Neuronal stem cell (in vitro differentiated cells): ENCODE measurements at places on chromosomes 7 and 10.

DNA sequence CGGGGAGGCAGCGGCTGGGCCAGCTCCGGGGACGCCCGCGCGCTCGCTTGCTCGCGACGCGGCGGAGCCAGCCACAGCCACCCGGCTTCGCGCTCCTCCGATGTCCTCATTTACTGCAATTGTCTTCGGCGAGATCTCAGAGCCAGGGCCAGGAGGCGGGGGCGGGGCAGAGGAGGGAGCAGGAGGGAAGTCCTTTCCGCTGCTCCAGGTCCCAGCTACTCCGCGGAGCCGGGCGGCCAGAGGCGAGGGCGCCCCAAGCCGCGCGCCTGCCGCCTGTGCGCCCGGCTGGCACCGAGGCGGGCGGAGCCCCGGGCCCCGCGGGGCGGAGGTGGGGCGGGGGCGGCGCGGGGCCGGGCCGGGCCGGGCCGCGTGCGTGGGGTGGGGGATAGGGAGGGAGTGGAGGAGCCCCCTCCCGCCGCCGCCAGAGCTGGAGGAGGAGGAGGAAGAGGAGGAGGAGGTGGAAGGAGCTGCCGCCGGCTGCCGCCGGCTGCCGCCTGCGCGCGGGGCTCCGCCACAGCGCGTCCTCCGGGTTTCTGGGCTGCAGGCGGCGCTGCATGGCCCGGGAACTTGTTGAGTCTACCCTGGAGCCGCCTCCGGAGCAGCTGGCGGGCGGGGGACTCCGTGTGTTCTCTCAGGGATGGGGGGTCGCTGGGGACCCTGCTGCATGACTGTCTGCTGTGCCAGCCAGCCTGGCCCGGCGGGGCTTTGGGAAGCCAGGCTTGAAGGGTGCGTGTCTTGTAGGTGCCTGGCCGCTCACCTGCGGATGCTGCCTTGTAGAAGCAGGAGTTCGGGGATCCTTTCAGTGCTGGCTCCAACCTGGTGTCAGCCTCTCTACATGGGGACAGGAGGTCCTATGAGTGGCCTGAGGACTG lies at the start of gene INSYN2A:
TSS of gene INSYN2A (minus strand) at position 310 of the 872 bp plus-strand sequence. CDS start 20,196 bp downstream, outside the sequence.
- DNase-seq = peak; percentile 58

DNA sequence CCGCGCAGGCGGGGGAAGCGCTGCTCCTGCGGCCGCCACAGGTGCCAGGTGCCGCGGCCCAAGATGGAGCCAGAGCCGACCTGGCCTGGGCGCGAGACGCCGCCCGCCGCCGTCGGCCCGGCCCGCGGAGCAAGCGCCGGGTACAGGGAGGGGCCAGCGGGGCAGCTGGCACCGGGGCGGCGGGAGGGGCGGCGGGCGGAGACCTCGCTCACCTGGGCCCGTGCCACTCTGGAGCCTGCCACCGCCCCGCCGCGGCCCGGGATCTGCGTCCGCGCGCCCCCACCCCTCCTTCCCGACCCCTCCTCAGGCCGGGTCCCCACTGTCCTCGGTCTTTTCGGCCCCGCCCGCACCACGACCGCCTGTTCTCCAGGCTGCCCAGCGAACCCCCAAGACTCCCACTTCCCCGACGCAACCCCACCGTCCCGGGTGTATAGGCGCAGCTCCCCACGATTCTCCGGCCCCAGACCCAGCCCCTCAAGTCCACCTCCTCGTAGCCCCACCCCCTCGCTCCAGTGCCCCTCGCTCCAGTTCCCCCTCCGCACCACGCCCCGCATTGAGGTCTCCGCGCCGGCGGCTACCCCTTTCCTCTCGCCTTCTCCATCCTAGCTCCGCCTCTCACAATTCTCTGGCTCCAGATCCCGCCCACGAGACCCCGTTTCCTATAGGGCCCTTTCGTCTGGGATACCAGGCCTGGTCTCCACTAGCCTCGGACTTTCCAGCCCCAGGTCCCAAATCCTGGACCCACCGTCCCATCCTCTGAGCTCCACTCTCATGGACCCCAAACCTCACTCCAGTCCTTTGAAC lies at the start of gene GPRIN2:
TSS of gene GPRIN2 (minus strand) at position 144 of the 804 bp plus-strand sequence. CDS start 5,922 bp downstream, outside the sequence.
- DNase-seq = peak; percentile 69

GRCh38 chr10:97427571-97428179 lies 1.7 kb downstream of the PGAM1 start:
- peak; percentile 63 for DNase-seq

DNA sequence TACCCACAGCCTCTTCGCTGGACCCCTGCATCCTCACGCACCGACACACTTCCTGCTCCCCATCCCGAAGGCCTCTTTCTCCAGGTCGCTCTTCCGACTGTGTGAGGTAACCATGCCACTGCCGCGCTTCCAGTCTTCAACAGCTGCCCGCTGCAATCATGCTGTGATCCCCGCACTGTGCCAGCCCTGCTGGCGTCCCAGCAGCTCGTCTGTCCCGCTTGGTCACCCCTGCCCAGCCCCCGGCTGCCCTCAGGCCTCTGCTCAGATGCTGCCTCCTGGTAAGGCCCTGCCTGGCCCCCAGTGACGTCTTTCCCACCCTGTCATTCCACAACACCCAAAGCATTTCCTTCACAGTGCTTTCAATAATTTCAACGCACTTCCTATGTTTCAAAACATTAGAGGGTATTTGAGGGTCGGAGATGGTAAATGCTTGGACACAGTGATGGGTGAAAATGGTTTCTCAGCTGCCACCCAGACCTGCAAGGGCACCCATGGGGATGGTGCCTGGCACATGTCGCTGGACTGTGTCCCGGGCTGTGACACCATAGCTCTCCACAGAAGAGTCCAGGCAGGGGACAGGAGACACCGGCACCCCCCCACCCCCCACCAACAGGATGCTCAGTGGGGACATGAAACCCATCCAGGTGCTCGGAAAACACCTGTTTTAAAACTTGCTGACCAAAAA lies 125.2 kb downstream of the MAD1L1 start:
- no peak for DNase-seq

- DNase-seq = no peak
Measured at GRCh38 chr7:111710839-111711380, 148.6 kb upstream of the IMMP2L start.
